ENCODE measurements at places on chromosomes 1 and 21. TPM values are rescaled to one million over a fixed set of nuclear protein-coding genes. Genes with fewer than 3 reads are reported as not detected.
A peak's percentile ranks its signal among the peaks of the same experiment; 100 is the strongest.

- DNase-seq, result no peak
These were observed 650 bp downstream of the TNFAIP8L2 start for GRCh38 chr1:151157067-151157531.

DNA sequence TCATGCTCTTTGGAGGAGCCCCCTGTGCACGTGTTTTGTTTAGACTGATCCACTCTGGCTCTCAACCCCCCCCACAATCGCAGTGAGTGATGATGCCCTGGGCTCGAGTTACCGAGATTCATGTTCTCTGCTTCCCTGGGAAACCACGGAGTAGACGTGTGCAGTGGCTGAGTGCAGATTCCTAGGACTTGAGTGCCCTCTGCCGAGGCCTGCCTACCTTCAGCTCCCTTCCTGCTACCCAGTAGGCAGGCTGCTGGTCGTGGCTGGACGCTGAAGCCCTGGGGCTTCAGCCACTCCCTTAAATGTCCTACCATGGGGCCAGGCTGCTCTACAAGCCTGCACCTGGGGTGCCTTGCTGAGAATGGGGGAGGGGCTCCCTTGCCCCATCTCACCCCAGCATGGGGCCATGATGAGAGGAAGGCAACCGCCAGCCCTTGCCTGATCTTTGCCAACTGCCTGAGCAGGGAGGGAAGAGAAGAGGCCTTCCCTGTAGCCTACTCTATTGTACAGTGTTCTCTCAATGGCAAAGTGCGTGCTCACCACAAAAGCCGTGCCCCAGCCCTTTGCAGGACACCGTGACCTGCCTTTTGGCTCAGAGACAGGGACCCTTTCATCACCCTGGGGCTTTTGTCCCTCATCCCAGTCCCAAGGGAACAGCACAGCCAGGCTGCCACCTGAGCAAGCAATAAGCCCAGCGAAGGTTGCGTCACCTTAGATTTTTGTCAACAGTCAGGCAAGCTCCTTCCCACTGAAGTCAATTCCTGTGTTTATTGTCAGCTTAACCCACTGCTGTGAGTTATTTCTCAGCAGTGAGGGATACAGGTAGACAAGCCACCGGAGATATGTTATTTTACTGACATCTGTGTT is 4.1 kb upstream of the GRIK3 start:
- peak; percentile 63 for DNase-seq

DNA sequence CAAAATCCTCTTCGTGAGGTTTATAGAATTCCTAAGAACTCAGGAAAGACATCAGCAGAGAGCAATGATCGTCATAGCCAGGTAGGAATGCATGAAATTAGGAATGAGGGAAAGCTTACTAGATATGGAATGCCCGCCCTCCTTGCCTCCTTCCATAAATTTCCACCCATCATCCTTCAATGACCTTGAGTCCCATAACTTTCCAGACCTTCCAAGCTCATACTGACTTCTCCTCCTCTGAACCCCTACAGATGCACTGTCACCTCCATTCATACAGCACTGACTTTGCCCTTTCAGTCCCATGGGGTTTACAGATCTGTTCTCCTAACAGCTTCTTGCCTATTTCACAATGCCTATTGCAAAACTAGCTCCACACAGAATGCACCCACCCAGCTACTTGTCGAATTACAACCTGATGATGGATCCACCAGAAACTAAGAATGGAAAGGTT is 23.8 kb upstream of the PPP1R15B start:
- DNase-seq, result no peak

- DNase-seq, result no peak
These were observed 61.7 kb downstream of the CHD5 start for GRCh38 chr1:6118415-6118814.

- DNase-seq, result peak; percentile 20
These were observed 29.8 kb upstream of the GNPAT start for GRCh38 chr1:231211005-231211857.

DNA sequence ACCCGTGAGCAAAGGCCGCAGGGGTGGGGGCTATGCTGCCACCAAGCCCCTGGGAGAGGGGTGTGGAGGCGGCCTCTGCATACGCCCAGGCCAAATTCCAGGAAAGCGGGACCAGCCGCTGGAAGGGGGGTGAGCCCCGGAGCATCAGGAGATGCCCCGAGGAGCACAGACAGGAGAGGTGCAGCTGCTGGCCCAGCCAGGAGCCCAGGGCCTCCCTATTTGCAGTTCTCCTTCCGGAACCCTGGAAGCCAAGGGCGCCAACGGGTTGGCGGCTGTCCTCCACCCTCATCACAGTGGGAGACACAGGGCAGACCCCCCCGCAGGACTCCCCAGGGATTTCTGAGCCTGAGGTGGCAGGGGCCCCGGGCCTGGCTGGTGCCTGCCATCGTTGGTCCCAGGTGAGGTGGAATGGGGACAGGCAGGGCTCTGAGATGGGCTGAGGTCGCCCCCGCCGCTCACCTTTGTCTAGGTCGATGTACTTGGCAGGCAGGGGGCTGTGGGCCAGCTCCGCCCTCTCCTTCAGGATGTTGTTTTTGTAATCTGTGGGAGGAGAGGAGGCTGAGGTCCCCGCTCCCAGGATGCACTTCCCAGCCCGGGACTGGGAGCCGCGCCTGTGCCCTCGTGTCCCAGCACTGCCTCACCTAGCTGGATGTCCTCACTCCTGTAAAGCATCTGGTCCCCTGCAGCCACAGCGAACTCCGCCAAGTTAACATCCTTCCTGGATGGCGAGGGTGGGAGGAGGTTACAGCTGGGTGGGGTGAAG is 4.4 kb upstream of the DVL1 start:
- no peak for DNase-seq

GRCh38 chr1:170067253-170067819 is 7.2 kb downstream of the KIFAP3 start:
- DNase-seq, result no peak

DNA sequence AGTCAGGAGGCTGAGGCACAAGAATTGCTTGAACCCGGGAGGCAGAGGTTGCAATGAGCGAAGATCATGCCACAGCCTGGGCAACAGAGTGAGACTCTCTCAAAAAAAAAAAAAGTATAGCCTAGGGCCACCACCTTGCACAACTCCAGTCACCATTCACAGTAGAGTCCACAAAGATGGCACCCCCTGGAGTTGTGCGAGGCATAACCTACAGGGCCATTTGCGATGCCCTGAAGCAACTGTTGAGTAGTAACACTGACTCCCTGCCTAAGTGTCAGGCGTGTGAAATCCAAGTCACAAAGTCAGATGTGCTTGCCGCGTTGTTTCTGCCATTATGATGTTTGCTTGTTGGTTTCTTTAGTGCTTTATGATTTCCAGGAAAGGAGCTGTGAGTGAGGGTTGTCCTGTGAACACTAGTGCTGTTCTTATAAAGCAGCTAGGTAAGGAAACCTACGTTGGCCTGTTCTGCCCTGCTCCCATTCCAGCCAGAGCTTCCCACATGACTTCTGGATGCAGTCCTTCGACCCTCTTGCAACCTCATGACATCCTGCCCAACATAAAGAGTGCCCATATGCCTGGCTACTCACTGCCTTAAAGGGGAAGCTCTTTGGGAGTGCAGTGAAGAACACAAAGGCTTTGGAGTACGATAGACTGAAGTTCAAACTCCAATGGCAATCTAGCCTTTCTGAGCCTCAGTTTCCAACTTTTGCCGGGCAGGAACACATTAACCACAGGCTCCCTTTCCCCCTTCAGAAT is 29.8 kb downstream of the FHAD1 start:
- no peak for DNase-seq

DNA sequence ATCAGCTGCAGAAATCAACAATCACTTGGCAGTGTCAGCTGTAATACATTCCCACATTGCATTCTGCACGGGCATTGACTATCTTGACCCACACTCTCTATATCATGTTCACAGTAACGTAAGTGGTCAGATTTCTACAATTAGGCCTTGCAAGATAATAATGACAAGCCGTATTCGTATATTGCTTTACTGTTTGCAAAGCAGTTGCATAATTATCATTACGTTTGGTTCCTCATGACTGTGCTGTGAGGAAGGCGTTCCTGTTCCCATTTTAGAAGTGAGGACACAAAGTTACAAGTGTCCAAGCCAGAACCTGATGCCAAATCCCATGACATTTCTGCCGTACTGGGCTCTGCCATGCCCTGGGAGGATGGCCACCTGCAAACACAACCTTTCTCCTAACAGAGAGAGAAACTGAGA is 53.5 kb upstream of the TARBP1 start:
- DNase-seq, result peak; percentile 50

GRCh38 chr1:195617106-195617505 is 991.1 kb downstream of the KCNT2 start:
- no peak for DNase-seq

The PADI1 gene
- total RNA-seq, result not detected

The ANXA9 gene
- not detected for total RNA-seq

The PRRX1 gene
- total RNA-seq, result 5.5 TPM

The TAL1 gene
- total RNA-seq, result 1.6 TPM

The TRIM58 gene
- 3.1 TPM for total RNA-seq

The TMEM125 gene
- total RNA-seq, result 0.78 TPM

The PCP4L1 gene
- 3.1 TPM for total RNA-seq

The CFHR4 gene
- 0.31 TPM for total RNA-seq

The HAO2 gene
- not detected for total RNA-seq
